ENCODE measurements at places on chromosomes 2 and 18.

- no peak for DNase-seq
These were observed 13.9 kb upstream of the ATL2 start for GRCh38 chr2:38390947-38391346.

DNA sequence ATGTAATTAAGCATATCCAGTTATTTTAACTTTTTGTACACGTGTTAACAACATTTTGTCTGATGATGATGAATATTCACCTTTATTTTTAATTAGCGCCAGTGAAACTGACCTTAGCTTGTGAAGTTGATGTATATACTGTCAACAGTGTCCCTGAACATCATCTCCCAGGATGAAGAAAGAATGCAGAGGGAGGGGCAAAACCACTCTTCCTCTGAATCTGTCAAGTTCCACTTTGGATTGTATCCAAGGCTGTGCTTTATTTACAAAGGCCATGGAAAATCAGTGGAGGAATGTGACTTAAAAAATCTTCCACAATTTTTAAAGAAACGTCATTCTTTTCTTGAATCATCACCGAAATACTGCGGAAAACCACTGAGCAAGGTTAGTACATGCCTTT is 4.5 kb upstream of the RMDN2 start:
- DNase-seq: peak; percentile 85

- no peak for DNase-seq
These were observed 39.8 kb downstream of the RBM45 start for GRCh38 chr2:178152033-178152432.

- DNase-seq: no peak
These were observed 216.3 kb downstream of the BCL11A start for GRCh38 chr2:60337142-60337497.

DNA sequence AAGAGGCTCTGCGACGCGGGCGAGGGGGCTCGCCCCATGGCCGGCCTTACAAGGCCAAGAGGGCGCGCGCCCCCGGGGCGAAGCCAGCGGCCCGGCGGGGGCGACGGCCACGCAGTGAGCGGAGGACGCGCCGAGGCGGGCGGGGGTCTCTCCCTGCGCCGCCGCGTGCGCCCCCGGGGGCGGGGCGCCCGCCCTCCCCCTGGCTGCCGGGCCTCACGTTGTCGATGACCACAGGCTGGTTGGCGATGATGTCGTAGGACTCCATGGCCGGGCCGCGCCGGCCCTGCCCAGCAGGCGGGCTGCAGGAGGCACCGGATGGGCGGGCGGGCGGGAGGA is 250 bp downstream of the ACTR1B start:
- no peak for DNase-seq

- no peak for DNase-seq
These were observed 27.4 kb upstream of the TTC32 start for GRCh38 chr2:19929226-19929625.

DNA sequence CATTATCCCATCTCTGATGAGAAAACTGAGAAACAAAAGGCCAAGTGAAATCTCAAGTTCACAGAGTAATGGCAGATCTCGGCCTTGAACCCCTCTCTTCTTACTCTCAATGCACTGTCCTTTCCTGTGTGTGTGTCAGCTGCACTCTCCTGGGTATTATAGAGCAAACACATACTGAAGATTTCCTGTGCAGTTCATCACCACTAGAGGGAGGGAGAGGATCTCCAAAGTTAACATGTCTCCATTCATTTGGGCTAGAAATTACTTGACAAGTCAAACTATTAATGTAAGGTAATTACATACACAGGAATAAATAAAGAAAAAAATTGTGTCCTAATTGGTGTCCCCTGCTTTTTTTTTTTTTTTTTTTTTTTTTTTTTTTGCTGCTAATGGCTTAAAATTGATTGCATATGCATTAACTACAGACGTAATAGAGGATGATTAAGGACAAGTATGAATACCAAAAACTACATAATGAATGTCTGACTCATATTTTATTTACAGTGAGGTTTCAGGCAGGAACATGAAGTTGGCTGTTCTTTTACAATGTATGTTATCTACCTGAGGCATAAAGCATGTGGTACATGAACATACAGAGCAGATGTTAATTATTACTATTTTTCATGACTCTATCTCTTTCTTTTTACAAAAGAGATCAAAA is 269.2 kb downstream of the NYAP2 start:
- DNase-seq: peak; percentile 64

DNA sequence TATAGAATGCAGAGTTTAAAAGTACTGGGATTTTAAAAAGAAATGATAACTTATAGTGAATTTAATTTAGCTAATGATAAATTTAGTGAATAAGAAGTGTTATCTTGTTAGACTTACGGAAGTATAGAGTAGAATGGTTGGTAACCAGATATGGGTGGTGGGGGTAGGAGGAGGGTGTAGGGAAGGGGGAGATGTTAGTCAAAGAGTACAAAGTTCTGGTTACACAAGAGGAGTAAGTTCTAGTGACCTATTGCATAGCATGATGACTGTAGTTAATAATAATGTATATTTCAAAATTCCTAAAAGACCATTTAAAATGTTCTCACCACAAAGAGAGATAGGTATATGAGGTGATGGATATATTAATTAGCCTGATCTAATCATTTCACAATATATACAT is 184.8 kb upstream of the STON1 start:
- no peak for DNase-seq

DNA sequence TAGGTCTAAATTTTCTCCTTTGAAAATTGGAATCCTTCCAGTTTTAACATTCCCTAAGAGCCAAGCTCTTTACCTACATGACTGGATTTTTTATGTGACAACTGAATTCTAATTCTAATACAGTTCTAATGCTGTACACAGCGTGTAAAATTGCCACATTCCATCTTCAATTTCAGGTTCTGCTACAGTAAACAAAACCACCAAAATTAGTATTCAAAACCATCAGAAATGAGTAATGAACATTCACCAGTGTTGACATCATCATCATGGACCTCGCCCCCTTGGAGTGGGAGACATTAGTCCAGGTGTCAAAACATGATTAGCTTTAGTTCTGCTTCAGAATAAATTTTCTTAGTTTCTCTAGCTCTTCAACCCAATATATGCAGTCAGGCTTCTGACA is 133.6 kb downstream of the MBD2 start:
- no peak for DNase-seq

DNA sequence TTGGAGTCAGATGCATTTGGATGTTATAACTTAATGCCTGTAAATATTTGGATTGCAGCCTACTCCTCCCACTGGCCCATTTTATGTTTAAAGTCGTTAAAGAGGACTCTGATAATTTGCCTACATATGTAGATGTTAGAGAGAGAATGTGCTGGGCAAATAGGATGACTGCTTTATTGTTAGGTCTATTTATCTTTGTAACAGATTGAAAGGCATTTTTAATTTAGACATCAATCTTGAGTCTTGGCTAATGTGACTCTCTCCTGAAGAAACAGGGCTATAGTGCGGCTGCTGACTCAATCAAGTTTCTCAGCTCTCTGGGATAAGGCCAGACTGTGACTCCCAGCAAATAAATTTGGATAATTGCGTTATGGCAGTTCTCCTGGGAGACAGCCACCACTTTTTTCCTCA is 1101.4 kb downstream of the CBLN2 start:
- peak; percentile 68 for DNase-seq

GRCh38 chr2:200455958-200456421 is 53.9 kb downstream of the KCTD18 start:
- DNase-seq: no peak

- peak; percentile 37 for DNase-seq
These were observed 64.7 kb upstream of the MGAT5 start for GRCh38 chr2:134189009-134189720.

DNA sequence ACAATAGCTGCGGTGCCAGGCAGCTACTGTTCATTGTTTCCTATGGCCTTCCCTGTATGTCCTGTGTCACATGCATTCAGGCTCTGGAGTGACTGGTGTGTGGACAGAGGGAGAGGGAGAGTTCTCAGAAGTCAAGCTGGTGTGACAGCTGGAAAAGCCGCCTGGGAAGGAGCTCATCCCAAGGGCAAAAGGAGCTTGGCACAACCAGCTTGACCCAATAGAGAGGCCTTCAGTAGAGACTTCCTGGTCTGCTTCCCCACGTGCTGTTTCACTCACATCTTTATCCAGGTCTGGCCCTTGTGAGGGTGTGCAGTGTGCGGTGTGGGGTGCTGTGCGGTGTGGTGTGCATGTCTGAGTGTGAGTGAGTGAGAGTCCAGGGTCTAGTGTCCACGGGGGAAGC is 11.1 kb upstream of the NT5DC4 start:
- DNase-seq: no peak

Measured in fibroblast of skin of abdomen (primary cell).